NCI-H1092 (cell line): ENCODE measurements at places on chromosomes 5 and 9.

- DNase-seq = no peak
Observed at GRCh38 chr5:81787474-81788242, 36.8 kb upstream of the SSBP2 start.

DNA sequence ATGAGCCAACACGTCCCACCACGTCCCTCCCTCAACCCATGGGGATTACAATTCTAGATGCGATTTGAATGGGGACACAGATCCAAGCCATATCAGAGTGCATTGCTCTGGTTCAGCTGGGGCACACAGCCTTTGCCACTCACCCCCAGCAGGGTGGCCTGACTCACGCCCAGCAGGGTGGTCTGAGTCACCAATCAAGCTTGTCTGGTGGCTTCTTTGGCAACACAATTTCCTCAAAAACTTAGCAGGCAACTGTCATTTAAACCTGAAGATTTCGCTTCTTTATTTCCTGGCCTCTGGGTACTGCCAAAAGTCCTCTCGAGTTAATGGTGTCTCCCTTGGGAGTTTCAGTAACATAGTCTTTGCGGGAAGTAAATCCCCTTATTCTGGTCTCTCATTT lies 16.3 kb upstream of the SEMA5A start:
- DNase-seq = no peak

DNA sequence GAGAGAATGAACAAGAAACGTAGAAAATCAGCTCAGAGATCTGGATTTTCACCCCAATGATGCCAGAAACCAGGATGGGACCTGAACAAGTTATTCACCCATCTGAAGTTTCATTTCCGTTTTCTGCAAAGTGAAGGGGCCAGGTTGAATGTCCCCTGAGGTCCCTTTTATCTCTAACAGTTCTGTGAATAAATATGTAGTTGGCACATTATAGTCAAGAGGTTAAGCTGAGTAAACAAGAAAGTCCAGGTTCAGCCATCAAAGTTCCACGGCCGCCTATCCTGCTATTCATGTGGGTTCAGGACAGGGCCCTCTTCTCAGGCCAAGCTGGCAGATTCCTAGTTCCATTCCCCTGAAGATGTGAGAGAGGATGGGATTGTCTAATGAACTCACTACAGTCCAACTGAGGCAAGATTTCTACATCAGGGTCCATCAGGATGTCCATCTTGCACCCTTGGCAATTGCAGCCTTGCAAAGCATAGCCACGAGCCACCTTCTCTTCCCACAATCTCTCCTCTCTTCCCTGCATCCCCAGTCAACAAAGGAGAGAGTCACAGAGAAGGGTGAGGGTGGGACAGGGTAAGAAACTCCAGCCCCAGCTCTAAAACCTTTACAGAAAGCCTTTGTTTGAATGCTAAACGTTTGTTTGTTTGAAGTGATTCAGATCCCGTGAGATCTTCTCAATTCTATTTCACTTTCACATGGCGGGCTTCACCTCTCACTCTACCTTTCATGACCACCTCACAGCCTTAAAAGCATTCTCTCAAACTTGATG lies 311.0 kb downstream of the SLIT3 start:
- DNase-seq = no peak

DNA sequence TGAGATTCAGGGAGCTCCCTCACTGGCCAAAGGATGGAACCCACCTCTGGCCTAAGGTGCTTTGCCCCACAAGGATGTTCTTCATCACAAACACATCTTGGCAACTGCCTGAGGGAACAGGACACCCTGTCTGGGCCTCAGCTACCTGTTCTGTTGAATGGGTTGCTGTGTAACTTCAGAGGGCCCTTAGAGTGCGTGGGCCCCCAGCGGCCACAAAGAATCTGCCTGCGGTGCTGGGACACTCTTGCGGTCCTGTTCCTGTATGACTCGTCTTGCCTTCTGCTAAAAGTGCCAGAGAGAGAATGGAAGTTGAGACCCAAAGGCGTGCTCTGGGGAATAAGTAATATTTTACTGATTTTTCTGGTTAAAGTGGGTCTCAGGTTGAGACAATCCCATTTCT lies 14.1 kb upstream of the RPL26L1 start:
- DNase-seq = no peak

DNA sequence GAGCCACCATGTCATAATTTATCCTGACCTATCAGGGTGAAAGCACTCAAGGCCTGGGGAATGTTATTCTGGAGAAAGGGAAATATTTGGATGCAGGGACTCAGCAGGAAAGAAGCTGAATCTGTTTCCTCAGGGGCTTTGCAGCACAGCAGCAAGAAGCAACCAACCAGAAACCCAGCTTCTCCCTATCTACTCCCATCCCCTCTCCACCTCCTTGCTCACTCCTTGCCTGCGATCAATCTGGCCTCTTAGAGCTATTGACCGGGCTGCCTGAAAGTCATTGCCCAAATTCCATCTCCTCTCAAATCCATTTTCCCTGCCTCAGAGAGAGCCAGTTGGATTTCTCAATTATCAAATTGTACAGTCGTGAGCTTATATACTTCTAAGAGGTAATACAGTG lies 542.0 kb upstream of the TRPC7 start:
- DNase-seq = no peak

GRCh38 chr9:13555989-13556500 lies 276.6 kb upstream of the MPDZ start:
- DNase-seq = no peak

DNA sequence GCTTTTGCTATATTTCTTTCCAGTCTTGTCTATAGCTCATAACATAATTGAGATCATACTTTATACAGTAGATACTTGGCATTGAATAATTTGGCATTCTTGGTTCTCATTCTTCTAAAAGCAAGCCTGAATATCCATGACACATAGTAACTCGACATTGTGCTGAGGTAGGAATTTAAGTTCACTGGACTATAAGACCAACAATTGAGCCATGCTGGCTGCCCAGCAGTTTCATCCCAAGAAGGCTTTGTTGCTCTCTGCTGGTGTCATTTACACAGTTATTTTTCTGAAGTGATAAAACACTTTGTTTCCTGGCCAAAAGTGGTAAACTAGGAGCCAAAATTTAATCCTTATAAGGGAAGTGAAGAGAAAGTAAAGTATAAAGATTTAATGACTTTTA lies 192.0 kb downstream of the ADAMTSL1 start:
- no peak for DNase-seq

DNA sequence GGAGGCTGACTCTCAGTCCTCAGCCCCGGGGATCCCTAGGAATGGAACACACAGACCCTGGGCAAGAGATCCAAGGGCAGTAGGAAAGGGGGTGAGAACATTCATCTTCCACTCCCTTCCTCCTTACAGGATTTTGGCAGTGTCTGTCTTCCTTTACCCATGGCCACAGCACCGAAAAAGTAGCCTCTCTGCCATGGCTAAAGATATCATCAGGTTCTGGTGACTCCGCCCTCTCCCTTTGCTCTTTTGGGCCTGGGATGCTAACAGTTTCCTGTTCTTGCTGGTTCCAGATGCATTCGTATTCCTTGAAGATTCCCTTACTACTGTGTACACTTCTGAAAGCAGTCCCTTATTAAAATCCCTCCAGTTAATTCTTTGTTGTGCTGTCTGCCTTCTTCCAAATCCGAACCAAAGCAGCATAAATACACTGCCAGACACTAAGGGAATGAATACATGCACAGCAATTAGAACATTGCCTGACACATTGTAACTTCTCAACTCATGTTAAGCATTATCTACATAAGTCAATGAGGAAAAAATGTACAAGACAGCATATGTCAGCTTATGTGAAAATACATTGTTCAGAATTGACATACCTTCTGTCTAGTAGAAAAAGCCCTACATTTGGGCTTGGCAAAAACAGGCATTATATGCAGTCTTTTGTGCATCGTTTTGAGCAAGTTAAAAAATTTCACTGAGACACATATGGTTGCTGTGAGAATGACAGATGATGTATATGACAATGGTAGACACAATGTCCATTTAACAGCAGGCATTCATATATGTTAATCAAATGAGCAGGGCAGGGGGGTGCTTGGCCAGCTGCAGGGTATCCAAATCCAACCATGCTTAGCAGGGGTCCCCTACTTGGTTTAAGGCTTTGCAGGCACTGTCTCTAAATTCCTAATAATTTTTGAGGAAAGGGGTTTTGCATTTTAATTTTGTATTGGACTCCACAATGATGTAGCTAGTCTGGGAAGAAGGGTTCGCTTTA lies 58.8 kb upstream of the RAI14 start:
- no peak for DNase-seq

DNA sequence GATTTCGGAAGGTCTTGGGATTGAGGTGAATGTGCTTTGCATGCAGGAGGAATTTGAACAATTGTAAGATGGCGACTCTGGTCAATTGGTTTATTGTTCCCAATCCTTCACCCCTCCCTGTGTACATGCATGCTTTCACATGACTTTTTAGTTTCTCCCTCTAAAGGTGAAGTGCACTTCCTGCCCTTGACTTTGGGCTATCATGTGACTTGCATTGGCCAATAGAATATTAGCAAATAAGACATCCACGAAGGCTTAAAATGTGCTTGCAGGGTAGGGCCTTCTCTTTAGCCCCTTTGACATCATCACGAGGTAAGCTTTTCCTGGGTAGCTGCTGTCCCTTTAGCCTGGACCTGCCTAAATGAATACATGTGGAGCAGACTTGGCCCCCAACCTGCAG lies 8.1 kb upstream of the ZBTB43 start:
- DNase-seq = no peak

DNA sequence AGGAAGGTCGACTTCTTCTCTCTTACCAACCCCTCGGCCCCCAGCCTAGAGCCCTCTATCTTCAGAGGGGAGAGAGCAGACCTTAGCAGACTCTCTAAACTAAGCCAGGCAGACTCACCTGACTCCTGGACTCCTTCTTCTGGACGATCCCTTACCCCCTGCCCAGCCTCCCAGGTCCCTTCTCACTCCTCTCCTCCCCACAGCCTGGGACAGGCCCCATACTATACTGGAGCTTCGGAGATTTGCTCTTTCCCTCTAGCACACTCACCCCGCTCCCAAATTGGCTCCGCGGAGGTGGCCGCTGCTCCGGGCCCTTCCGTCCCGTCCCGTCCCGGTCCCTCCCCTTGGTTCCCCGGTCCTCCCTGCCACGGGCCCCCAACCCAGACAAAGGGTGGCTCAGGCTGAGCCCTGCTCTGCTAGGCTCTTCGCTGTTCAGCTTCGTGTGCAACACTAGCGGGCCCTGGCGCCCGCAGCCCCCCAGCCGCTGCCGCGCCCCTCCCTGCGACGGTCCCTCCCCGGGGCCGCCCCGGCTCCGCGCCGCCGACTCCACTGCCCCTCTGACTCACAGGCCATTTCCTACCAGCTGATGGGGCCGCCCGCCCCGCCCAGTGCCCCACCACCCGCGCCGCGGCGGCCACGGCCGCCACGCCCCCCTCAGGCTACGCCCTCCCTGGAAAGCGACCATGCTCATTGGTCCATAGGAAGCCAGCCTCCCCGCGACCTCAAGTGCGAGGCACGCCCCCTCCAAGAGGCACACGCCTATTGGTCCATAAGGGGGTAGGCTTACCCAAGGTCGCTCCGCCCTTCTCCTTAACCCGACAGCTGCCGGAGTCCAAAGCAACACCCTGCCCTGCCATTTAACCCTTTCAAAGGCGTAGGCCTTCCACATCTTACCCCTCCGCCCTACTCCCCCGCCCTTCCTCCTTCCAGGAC lies 4.4 kb downstream of the ATOSB start:
- DNase-seq = peak; percentile 97

GRCh38 chr5:89827960-89828359 lies 581.6 kb downstream of the CETN3 start:
- DNase-seq = no peak

- peak; percentile 14 for DNase-seq
Observed at GRCh38 chr5:125480911-125481310, 734.5 kb upstream of the ZNF608 start.

GRCh38 chr5:8493176-8493575 lies 624.2 kb downstream of the MTRR start:
- no peak for DNase-seq

DNA sequence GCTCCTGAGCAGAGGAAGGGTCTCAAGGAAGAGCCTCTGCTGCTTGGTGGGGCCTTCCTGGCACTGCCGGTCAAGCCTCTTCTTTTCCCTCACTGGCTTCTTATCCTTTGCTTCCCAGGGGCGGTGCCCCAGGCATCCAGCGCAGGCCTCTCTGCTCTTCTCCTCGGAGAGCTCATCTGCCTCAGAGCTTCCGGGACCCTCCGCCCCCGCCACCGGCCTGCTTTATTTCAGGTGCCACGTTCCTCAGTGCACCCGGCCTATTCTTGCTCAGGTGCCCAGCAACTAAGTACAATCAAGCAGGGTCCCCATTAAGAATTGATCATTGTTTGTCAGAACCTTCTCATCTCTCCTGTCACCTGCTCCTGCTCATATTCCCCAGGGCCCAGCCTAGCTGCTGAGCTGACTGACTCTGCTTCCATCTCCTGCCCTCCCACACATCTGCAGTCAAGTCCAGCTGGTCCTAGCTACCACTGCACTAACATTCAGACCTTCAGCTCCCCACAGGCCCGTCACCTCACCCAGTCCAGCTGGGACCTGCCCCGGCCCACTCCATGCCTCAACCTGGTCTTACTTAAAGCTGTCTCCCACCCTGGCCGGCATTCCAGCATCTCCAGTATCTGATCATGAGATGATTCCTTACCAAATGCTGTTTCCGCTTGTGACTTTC lies 114.3 kb upstream of the BOD1 start:
- DNase-seq = no peak

DNA sequence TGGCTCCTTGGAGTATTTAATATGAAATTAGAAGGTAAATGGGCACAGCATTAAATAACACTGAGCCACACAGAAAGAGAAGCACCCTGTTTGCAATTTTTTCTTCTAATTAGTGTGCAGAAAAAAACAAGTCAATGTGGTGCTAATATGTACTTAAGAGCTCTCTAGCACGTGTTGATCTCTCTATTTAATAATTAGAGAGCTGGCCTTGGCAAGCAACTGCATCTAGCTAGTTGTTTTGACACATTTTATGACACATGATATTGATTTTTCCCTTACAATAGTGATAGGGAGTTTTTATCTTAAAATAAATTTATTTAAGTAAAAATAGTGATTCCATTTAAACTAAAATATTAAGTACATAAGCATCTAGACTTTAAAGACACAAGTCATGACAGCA lies 54.5 kb upstream of the NUDT12 start:
- DNase-seq = peak; percentile 31

DNA sequence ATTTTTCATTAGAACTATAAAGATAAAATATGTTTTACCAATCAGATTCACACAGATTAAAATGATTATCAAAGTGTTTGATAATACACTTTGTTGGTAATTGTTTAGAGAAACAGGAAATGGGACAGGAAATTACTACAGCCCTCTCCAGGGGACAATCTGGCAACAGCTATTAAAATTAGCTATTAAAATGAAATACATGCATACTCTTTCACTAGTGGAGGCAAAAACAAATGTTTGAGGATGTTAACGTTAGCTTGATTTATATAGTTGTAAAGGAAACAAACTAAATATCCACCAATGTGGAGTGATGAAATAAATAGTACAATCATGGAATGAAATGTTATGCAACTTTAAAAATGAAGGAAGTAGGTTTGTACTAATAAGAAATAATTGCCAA lies 53.7 kb downstream of the TARS1 start:
- DNase-seq = no peak
